ENCODE measurements at places on chromosomes 5 and 9. TPM values are rescaled to one million over a fixed set of nuclear protein-coding genes. Genes with fewer than 3 reads are reported as not detected.

The DMRTA1 gene
- total RNA-seq = not detected

DNA sequence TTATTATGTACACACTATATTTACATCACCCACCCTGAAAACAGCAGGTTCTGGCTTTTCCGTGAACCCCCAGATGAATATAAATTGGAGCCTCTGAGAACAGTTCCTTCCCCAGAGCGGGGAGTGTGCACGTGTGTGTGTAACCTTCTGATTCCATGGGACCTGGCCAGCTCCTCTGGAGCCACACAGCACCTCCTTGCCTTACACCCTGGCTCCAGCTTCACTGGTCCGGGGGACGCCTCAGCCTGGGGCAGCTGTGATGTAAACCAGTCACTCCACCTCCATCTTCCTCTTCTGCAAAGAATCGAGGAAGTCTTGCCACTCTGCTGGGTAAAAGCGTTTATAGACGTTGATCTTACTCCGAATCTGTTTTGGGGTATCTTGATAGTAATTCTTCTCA, 4.4 kb downstream of the NOP16 start:
- no peak overlapping the region for H3K4me3 ChIP-seq
- H3K27ac ChIP-seq = no peak overlapping the region

The DMGDH gene
- not detected for total RNA-seq

The GLDC gene
- total RNA-seq = 3.1 TPM
